ENCODE measurements at places on chromosomes 7 and 10.

- DNase-seq = no peak
- no peak overlapping the region for H3K4me3 ChIP-seq
- H3K36me3 ChIP-seq = no peaks in the 10 kb centered on the region
- peaks cover 38% of the 10 kb centered on the region for H3K4me1 ChIP-seq
These were observed 155.0 kb downstream of the RTKN2 start for GRCh38 chr10:62113680-62114079.

DNA sequence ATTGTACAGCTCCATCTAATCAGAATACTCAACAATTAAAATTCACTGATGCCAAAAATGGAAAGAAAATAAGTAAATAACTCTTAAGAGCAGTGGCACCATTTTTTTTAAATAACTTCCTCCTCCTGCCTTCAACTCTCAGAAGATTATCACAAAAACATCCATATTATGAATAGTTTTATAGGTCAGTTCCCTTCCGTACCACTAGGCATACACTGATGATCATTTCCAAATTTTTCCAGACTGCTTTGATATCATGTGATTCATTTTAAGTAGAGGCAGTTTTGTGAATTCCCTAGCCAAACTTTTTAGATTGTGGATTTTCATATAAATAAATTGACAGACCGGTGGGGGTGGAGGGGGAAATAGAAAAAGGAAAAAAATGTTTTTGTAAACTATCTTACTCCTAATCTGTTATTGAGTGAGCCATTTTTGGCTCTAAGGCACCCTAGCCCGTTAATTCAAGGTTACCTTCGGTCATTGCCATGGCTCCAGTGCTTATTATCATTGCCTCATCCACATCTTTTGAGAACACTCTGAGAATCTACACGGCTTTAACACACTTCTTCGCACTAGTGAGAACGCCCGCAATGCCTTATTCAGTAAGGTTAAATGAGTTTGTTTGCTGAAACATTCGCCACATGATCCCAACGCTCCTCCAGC lies 1.0 kb downstream of the FAM107B start:
- H3K36me3 ChIP-seq = no peaks in the 10 kb centered on the region
- no peak overlapping the region for H3K27ac ChIP-seq
- no peak for DNase-seq
- H3K27me3 ChIP-seq = no peaks in the 10 kb centered on the region
- no peaks in the 10 kb centered on the region for H3K4me1 ChIP-seq
- no peak overlapping the region for H3K4me3 ChIP-seq

DNA sequence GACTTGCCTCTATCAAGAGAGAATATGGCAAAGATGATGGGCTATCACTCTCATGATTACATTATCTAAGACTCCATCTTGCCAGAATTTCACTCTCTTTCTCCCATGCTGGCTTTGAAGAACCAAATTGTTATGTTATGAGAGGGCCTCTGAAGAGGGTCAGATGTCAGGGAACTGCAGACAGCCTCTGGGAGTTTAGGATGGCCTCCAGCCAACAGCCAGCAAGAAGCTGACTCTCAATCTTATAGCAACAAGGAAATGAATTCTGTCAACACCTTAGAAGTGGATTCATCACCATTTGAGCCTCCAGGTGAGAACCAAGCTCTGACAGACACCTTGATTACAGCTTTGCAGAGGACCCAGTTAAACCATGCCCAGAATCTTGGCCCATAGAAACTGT lies 33.6 kb downstream of the ZNF22 start:
- H3K36me3 ChIP-seq = peaks cover 7% of the 10 kb centered on the region
- H3K27ac ChIP-seq = no peak overlapping the region
- H3K4me3 ChIP-seq = no peak overlapping the region
- no peaks in the 10 kb centered on the region for H3K4me1 ChIP-seq
- peaks cover 9% of the 10 kb centered on the region for H3K27me3 ChIP-seq

- peaks cover 8% of the 10 kb centered on the region for H3K4me1 ChIP-seq
- no peak overlapping the region for H3K4me3 ChIP-seq
- DNase-seq = no peak
- H3K36me3 ChIP-seq = no peaks in the 10 kb centered on the region
- no peak overlapping the region for H3K27ac ChIP-seq
- H3K27me3 ChIP-seq = no peaks in the 10 kb centered on the region
These were observed 140.6 kb upstream of the PALS2 start for GRCh38 chr7:24432677-24433076.

DNA sequence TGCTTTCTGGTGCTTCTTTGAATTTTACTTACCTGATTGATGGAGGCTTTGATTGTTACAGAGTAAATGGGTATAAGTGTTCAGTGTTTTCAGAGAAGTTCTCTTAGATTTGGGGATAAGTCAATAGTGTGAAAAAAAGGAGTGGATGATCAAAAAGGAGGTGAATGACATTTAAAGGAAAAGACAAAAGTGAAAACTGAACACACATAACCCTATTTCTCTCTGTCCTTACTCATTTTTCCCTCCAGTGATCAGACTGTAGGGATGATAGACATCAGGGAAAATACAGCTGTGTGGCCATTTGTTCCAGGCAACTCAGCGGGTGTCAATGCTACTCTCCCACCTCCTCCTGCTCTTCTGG lies 278 bp downstream of the CPA2 start:
- DNase-seq = no peak
- no peaks in the 10 kb centered on the region for H3K36me3 ChIP-seq
- H3K4me3 ChIP-seq = no peak overlapping the region
- H3K27me3 ChIP-seq = peaks cover 15% of the 10 kb centered on the region
- no peak overlapping the region for H3K27ac ChIP-seq
- no peaks in the 10 kb centered on the region for H3K4me1 ChIP-seq

GRCh38 chr7:41147606-41148485 lies 555.0 kb downstream of the INHBA start:
- no peaks in the 10 kb centered on the region for H3K4me1 ChIP-seq
- DNase-seq = no peak
- H3K4me3 ChIP-seq = no peak overlapping the region
- H3K36me3 ChIP-seq = no peaks in the 10 kb centered on the region
- H3K27me3 ChIP-seq = peaks cover 2% of the 10 kb centered on the region

DNA sequence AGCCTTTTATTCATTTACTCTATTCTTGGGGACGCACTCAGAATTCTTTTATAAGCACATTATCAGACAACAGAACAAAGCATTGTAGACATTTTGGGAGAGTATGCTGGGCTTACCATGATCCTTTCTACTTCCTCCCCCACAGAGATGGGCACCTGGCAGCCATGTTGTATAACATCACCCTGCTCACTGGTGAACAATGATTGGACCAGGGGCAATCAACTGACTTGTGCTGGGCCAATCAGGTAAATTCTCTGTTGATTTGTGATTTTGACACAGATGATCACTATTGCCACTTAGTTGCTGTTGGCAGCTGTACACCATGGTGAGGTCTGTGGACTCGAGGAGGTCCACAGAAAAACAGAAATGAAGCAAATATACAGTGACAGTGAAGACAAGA lies 43.7 kb downstream of the WNT2 start:
- no peak overlapping the region for H3K27ac ChIP-seq
- H3K4me3 ChIP-seq = no peak overlapping the region
- H3K4me1 ChIP-seq = no peaks in the 10 kb centered on the region
- peaks cover 5% of the 10 kb centered on the region for H3K27me3 ChIP-seq
- no peak for DNase-seq

DNA sequence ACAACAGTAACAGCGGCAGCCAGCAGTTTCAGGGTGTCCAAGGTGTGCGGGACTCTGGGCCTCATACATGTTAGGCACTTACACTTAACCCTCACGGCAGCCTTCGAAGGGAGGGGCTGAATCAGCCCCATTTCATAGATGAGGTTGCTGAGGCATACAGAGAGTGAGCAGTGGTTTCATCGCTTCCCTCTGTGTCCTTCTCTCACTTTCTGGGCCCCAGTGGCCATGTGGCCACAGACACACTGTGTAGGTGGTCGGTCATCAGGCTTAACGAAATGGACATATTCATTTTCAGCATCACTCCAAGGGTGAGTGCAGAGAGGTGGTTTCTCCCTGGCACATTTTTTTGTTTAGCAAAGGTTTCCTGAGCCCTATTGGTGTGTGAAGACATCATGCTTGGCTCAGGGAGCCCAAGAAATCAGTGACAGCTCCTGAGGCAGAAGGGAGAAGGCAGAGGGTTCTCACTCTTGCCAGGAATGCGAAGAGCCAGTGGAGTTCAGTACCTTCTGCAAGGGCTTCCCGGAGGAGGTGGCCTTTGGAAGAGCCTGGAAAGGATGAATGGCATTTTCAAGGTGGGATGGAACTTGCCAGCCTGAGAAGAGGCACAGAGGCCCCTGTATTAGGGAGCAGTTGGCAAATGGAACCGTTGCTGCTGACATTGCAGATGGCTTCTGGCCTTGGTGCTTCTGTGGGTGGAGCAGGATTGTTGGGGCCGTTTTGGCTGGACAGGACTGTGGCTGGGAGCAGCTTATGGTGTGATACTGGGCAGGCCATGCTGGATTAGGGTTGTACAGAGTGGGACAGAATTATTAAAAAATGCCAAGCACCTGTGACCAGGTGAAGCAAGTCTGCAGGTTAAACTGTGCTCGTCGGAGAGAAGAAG lies 61.7 kb upstream of the PPIF start:
- H3K27me3 ChIP-seq = no peaks in the 10 kb centered on the region
- DNase-seq = no peak
- peak overlapping the region; percentile 78 for H3K4me3 ChIP-seq
- peaks cover 80% of the 10 kb centered on the region for H3K4me1 ChIP-seq
- peaks cover 38% of the 10 kb centered on the region for H3K36me3 ChIP-seq

GRCh38 chr7:29354340-29354739 lies 159.8 kb downstream of the CHN2 start:
- H3K4me1 ChIP-seq = no peaks in the 10 kb centered on the region
- H3K27me3 ChIP-seq = peaks cover 6% of the 10 kb centered on the region
- H3K27ac ChIP-seq = no peak overlapping the region
- no peak for DNase-seq

GRCh38 chr7:99837649-99838361 lies 10.0 kb downstream of the CYP3A43 start:
- no peak overlapping the region for H3K4me3 ChIP-seq
- DNase-seq = no peak
- peaks cover 16% of the 10 kb centered on the region for H3K27me3 ChIP-seq
- H3K27ac ChIP-seq = no peak overlapping the region
- no peaks in the 10 kb centered on the region for H3K36me3 ChIP-seq

DNA sequence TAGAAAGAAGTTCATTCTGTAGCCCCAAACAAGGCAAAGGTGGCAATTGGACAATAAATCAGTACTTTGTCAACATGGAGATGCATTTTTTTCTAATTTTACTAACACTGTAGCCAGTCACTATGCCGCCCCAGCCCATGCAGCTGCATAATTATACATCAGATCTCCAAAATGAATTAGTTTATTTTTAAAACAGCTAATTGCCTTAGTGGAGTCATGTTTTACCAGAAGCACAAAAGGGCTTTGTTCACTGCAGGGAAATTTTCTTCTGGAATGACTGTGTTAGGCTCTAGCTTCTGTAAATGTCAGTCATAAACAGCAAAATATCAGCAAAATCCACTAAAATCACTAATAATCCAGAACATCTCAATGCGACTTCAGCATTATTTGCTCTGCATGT lies 20.1 kb upstream of the HDAC9 start:
- H3K27ac ChIP-seq = no peak overlapping the region
- H3K36me3 ChIP-seq = no peaks in the 10 kb centered on the region
- H3K4me1 ChIP-seq = peaks cover 6% of the 10 kb centered on the region

- DNase-seq = no peak
- H3K4me1 ChIP-seq = peaks cover 52% of the 10 kb centered on the region
- H3K4me3 ChIP-seq = peak overlapping the region; percentile 82
These were observed 73.4 kb upstream of the CUX1 start for GRCh38 chr7:101743995-101744360.

GRCh38 chr7:44909596-44910389 lies 24.5 kb upstream of the PURB start:
- DNase-seq = no peak
- no peaks in the 10 kb centered on the region for H3K36me3 ChIP-seq
- no peak overlapping the region for H3K4me3 ChIP-seq
- no peak overlapping the region for H3K27ac ChIP-seq
- H3K27me3 ChIP-seq = peaks cover 5% of the 10 kb centered on the region
- H3K4me1 ChIP-seq = peaks cover 4% of the 10 kb centered on the region

DNA sequence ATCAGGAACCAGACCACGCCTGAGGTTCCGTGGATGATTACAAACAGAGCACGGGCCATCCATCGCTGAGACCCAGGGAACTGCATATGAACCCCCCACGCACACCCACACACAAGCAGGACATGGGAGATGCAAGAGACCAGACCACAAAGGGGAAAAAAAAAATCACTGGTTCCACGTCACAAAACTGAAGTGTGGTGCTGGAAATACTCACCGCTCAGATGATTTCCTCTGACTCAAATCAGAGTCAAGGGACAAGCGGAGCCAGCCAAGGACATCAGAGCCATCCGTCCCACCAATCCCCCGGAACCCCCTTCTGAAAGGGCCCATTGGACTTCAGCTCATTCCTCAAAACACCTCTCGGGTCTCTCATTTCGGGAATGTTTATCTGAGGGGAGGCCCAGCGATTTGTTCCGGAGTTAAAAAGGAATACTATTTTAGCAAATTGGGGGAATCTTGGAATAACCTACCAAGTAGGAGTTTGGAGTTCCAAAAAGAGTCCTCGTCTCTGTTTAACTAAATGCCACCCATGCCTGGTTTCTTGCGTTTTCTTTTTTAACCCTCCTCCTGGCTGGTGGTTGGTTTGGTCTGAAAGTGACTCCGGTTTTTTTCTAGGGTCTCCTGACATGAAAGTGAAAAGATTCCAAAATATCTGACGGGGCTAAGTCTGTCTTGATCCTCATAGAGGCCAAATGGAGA lies 15.0 kb downstream of the SNX8 start:
- H3K4me1 ChIP-seq = peaks cover 76% of the 10 kb centered on the region
- peak; percentile 49 for DNase-seq

DNA sequence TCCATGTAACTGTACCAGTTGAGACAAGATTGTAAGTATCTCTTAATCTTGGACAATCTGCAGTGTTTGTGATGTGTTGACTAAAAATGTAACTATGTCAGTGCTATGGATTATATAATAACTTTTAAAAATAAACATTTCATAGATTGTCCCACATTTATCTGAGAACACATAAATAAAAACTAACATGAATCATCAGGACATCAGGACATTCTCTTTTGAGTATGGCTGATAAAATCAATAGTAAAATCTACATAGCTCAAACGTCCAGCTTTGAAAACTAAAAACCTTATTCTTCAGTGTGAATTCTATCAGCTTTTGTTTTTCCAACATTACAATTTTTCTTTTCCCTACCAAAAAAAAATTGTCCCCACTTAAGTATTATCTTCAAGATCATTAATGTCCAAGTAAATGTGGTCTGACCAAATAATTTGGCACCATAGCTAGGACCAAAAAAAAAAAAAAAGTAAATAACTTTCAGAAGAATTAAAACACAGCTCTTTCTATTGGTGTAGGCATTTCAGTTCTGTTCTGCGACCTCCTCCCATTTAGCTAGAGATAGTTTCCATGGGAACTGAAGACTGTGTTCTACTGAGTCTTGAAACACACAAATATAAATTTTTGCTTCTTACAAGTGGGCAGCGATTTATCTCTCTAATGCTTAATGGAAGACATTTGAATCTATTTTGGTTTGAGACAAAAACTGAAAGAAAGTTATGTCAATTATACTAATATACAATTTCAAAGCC lies 123.0 kb upstream of the SGCE start:
- H3K4me3 ChIP-seq = no peak overlapping the region
- H3K27ac ChIP-seq = no peak overlapping the region
